ENCODE measurements at places on chromosomes 1 and 21.

- no peak for DNase-seq
These were observed 4.4 kb downstream of the RASAL2 start for GRCh38 chr1:178098262-178098661.

GRCh38 chr1:240555524-240555923 lies 56.4 kb downstream of the GREM2 start:
- no peak for DNase-seq

DNA sequence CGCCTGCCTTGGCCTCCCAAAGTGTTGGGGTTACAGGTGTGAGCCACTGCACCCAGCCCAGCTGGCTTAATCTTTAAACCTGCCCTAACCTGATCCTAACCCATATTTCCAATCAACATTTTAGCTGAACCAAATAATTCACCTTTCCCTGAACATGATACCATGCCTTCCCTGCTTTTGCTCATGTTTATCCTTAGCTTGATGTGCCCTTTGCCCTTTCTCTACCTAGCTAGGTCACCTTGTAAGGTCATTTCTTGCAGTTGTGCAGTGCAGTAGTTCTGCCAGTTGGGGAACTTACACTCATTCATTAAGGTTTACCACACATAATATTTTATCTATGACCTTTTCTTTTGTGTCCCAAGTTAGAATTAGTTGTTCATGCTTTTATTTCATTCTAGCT lies 5.3 kb downstream of the UAP1 start:
- no peak for DNase-seq

GRCh38 chr1:228873709-228874108 lies 138.4 kb downstream of the RHOU start:
- DNase-seq: no peak

GRCh38 chr1:106646261-106646784 lies 410.2 kb upstream of the PRMT6 start:
- DNase-seq: no peak

- DNase-seq: no peak
These were observed 378.8 kb downstream of the USP25 start for GRCh38 chr21:16108561-16109075.

DNA sequence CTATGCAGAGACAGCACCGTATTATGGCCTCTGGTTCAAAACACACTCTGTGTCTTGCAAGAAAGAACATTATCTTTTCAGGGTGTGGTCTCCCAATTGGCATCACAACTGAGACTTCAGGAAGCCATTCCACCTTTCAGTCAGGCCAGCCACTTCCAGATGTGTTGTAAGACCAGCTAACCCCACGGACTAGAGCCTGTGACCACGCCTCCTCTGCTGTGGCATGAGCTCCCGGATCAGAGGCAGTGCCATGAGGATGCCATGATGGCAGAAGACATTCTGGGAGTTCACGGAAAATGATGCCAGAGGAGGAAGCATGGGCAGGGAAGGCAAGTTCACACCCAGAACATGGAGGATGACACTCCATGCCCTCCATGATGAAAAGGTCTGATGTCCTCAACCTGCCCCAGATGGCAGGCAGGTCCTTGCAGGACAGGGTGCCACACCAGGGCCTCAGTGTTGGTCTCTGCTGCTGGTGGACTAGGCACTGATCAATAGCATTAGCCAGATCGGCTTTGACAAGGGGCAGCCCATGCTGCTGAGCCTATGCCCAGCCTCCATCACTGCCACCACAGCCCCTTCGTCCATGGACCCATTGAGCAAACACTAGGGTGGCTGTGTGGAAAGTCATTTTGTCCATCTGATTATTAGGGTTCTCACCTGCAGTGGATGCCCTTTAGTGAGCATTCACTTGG lies 341.6 kb downstream of the MATN1 start:
- no peak for DNase-seq

DNA sequence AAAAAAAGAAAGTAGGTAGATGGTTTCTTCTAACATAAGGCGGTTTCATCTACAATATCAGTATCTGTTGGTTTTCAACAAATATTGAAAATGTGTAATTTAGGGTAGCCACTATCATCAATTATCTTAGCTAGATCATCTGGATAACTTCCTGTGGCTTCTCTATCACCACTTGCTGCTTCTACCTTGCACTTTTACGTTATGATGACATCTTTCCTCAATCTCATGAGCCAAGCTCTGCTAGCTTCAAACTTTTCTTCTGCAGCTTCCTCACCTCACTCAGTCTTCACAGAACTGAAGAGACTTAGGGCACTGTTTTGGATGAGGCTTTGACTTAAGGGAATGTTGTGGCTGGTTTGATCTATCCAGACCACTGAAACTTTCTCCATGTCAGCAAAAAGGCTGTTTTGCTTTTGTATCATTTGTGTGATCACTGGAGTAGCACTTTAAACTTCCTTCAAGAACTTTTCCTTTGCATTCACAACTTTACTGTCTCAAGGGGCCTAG lies 144.9 kb upstream of the HP1BP3 start:
- no peak for DNase-seq

GRCh38 chr1:201450721-201451291 lies 18.2 kb downstream of the PHLDA3 start:
- DNase-seq: no peak

GRCh38 chr1:99869723-99870122 lies 19.6 kb downstream of the AGL start:
- DNase-seq: no peak

GRCh38 chr1:6691507-6691906 lies 10.1 kb downstream of the DNAJC11 start:
- no peak for DNase-seq
